ENCODE measurements at places on chromosomes 11 and 22.

DNA sequence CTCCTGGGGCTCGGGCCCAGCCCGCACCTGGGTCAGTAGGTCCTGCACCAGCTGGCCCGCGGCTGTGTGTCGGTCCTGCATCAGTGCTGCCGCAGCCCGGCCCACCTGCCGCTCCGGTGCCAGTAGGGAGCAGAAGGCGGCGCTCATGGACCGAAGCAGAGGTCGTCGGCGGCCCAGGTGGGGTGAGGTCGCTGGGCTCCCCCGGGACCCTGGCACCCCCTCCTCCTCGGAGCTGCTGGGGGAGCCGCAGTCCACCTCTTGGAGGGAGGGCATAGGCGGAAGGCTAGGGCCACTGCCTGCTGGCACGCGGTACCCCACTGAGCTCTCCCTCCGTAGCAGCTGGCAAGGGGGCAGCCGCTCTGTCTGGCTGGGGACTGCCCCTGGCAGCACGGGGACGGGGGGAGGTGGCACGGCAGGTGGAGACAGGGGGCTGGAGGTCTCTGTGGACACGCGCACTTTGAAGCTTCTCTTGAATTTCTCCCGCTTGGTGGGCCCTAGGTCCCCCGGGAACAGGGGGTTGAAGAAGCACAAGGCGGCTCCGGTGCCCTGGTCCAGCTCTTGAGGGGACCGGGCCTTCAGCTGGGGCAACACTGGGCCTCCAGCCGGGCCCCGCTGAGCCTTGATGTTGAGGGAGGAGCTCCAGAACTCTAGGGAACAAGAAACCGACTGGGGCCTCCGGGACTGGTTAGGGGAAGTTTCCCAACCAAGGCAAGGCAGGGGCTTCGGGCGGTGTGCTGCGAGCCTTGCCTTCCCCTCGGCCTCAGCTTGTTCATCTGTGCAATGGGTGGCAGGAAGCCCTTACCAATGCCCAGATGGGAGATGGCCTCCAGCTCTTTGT, 1.4 kb downstream of the RIN1 start:
- no peak for DNase-seq

DNA sequence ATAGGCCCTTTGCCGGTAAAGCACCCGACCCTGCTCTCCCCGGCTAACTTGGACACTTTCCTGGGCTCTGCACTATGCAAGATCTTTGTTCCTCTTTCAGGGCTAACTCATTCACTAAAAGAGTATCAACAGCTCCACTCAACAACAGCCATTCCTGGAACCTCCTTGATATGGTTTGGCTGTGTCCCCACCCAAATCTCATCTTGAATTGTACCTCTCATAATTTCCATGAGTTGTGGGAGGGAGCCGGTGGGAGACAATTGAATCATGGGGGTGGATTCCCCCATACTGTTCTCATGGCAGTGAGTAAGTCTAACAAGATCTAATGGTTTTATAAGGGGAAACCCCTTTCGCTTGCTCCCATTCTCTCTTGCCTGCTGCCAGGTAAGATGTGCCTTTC, 330.0 kb downstream of the TENM4 start:
- no peak for DNase-seq

DNA sequence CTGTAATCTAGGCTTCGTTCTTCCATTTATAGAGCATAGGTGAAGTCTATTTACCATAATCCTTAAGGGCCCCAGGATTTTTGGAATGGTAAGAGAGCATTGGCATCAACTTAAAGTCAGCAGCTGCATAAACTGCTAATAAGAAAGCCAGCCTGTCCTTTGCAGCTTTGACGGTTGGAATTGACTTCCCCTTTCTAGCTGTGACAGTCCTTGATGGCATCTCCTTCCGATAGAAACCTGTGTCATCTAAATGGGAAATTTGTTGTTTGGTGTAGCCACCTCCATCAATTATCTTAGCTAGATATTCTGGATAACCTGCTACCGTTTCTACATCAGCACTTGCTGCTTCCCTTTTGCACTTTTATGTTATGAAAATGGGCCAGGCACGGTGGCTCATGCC, 58.0 kb upstream of the GLYATL1B start:
- no peak for DNase-seq

DNA sequence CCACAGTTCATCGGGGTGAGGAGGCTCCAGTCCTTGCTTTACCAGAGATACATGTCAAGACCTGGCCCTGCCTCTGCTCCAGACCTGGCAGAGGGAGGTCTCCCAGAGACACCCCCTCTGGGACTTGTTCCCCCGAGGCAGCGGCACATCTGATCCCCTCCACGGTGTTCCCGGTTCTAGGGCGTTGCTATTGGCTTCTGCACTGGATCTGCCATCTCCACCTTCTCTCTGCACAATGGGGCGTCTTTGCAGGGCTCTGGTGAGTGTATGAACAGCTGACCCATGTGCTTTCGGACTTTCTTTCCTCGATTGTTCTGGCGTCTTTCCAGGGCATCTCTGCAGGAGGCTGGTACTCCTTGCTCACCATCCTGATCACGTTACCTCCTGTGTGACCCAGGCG, 930.4 kb downstream of the TBC1D22A start:
- no peak for DNase-seq

- no peak for DNase-seq
These were observed 77.1 kb downstream of the UBASH3B start for GRCh38 chr11:122732342-122733315.

GRCh38 chr11:128720522-128720985, 26.7 kb downstream of the FLI1 start:
- DNase-seq = no peak

DNA sequence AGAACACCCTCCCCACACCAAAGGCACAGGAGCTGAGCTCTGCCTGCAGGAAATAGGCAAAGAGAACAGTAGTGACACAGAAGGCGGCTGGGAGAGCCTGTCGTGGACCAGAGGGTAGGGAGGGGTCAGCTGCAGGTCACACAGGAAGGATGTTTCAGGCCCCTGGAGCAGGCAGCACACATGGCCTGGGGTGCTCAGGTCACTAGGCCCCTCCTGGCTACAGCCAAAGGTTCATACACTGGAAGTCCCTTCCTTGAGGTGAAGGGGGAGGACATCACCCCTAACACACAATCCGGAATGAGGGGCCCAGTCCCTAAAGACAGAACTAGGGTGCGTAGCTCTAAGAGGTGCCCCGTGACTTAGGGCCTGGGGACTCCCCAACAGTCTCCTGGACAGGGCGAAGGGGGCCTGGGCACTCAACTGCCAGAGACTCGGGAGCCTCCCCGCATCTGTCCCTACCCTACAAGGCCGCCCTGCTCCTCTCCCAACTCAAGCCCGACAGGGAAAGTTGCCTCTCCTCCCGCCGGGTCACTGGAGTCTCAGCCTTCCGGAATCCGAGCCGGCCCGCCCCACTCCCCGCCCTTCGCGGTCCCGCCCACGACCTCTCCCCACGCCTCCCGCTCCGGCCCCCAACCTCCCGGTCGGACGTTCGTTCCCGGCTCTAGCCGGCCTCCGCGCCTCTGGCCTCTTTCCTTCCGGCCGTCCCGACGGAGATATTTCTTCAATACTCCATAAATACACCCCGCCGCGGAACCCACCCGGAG, at the start of gene CYB5R2:
CYB5R2 (minus strand) TSS at position 541 of the 764 bp plus-strand sequence. CDS start 675 bp downstream, outside the sequence.
- no peak for DNase-seq

DNA sequence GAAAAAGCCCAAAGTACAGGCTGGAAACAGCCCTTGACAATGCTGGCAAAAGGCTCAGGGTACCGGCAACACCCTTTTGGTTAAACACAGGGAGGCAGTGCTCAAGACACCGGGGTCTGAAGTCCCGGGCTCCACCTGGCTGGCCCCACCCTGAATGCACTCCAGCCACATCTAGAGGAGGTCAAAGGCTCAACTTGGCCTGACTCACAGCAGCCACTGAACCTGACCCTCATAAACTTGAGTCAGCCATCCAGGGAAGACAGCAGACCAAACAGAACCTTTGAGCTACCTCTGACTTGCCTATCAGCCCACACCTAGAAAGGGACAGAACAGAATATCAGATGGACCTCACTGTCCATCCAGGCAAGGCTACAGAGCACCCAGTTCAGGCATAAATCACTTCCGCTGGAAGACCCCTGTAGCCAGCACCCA, 3.8 kb downstream of the CFL1 start:
- DNase-seq = no peak

DNA sequence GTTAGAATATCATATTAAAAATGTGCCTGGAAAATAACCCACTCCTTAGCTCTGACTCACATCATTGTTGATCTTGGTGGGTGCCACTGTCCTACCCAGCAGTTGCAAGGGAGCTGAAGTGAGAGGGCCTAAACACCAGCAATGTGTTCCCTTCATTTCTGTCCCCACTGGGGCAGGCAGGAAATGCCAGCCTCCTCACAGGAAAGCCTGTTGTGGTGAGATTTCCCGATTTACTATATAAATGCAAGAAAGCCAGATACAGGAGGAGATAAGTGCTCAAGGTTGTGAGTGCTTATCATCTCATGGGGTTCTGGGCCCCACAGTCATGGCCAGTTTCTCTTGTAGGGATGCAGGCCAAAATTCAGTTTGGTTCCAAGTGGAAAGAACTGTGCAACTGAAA, 15.8 kb upstream of the FLI1 start:
- DNase-seq = no peak

DNA sequence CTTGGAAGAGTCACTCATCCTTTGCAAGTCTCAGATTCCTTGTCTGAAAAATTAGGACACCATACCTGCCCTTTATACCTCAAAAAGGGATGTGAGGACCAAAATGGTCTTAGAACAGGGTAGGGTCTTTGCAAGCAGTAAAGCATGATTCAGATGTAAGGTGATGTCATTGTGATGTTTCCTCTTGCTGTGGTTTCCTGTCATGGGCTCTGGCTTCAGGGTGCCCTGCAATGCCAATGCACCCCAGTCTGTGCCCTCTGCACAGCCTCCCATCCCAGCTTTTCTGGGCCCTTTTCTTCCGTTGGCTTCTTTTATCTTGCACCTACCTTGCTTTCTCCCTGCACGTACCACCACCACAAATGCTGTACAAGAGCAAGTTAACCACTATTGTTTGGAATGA, 87.8 kb upstream of the NNMT start:
- no peak for DNase-seq

DNA sequence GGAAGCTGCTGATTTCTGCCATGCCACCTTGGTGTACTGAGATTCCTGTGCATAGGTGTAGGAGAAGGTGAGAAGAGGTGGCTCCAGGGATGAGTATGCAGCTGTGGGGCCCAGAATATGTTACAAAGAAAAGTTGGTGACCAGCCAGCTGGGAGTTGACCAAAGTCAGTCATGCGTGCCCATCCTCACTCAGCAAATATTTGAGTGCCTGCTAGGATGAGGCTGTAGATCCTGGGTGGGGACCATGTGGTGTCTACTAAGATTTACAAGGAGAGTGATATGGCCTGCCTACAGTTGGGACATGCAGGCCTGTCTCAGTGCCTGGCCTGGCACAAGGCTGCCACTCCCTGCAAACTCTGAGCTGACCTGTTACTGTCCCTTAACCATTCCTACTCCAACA, 19.4 kb downstream of the RNF185 start:
- no peak for DNase-seq

DNA sequence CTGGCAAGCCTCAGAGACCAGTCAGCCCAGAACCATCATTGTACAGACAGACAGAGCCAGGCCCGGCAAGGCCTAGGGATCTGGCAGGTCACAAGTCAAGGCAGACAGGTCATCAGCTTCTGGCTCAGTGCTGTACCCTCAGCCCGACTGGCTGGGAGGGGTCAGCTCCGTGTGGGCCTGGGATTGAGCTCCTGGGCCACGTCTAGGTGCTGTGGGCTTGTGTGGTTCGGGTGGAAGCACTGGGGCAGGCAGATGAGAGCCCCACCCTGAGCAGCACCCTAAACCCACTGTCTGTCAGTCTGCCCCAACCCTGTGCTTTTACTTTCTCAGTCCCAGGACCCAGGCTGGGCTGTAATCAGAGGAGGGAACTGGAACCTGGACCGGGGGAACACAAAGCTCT, 26.9 kb upstream of the P2RY2 start:
- no peak for DNase-seq

GRCh38 chr11:120340529-120340928, 4.3 kb downstream of the ARHGEF12 start:
- no peak for DNase-seq

DNA sequence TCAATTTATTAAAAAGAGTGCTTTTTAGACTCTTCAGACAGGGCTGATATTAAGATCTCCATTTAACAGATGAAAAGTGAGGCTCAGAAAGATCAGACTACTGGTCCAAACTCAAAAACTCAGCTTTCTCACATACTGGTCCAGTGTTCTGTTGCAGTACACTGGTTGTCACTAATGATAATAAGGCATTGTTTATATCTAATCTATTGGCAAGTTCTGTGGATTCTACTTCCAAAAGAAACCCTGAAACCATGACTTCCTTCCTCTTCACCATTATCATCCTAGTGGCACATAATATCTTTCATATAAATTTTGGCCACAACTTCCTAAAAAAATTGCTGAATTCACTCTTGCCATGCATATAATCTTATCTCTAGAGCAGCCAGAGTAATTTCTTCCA, 36.9 kb downstream of the F2 start:
- DNase-seq = no peak

GRCh38 chr11:64868904-64869570, 9.4 kb downstream of the EHD1 start:
- no peak for DNase-seq

- DNase-seq = no peak
These were observed 46.6 kb downstream of the SGSM3 start for GRCh38 chr22:40417041-40417440.

DNA sequence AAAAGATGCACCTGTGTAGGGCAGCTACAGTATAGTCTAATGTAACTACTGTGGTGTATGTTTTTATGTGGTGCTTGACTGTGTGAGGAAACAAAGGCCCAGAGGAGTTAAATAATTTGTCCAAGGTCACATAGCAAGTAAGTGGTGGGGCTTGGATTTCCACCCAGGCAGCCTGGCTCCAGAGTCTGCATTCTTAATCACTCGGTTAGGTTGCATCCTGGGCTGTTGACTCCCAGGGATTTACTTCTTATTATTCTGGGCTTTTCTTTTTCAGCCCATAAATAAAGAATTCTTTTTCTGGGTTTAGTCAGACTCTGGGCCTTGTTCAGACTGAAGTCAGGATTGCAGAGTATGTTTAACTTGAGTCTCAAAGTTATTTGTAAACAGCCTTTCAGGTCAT, 82.1 kb downstream of the ARHGAP42 start:
- DNase-seq = no peak

DNA sequence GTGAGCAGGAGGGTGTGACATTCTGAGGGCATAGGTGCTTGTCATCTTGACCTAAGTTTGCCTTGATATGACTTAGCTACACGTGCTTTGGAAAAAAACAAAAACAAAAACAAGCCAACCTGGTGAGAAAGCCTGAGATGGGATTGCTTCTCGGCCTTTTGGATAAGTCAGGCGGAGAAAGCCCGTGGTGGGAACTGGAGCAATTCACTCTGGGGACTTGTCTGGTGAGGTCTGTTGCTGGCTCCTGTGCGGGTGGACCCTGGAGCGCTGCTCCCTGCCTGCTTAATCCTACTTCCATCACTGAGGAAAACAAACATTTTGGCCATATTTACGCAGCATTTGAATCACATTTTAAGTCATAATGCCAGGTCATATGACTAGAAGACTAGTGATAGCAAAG, 100.3 kb downstream of the SNX19 start:
- no peak for DNase-seq

- no peak for DNase-seq
These were observed 4.0 kb upstream of the TH start for GRCh38 chr11:2175659-2176058.

- no peak for DNase-seq
These were observed 26.5 kb downstream of the CTNND1 start for GRCh38 chr11:57787920-57788702.
